Dorsolateral prefrontal cortex (tissue), 122 donors: ENCODE measurements at places on chromosomes 6 and 20.
A peak's percentile ranks its signal among the peaks of the same experiment; 100 is the strongest.

DNA sequence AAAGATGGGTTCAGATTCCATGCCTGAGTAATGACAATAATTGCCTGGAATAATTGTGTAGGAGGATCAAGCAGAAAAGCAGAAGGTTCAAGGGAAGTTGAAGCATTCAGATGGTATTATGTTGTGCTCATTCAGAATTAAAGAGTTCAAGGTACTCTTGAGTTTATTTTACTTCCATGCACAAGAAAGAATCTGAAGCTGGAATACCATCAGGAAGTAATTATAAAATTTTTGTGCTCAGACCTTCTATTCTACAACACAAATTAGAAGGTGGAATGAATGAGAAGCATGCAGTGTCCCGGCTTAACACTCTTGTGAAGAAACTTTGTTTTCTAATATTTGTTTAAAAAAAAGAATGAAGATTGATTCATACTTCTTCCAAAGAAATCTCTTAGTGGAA lies 139.4 kb upstream of the ENPP5 start:
- no peak for DNase-seq

GRCh38 chr6:112920994-112921393 lies 573.9 kb downstream of the RFPL4B start:
- DNase-seq = no peak

DNA sequence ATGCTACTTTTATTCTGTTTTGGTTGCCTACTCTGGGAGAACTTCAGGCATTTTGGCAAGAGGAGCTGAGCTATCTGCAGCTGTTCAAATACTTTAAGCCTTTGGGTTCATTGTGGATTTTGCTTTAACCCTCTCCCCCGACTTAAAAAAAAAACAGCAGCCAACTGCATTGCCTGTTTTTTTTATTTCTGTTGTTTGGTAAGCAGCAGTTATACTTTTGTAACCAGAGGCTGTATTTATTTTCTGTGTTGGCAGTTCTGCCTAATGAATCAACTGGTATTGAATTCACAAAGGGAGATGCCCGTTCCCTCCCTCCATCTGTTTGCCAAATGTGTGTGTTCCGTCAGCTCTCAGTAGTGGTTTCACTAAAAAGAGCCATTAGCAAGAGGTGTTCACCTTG lies 484.0 kb downstream of the UTRN start:
- DNase-seq = no peak

DNA sequence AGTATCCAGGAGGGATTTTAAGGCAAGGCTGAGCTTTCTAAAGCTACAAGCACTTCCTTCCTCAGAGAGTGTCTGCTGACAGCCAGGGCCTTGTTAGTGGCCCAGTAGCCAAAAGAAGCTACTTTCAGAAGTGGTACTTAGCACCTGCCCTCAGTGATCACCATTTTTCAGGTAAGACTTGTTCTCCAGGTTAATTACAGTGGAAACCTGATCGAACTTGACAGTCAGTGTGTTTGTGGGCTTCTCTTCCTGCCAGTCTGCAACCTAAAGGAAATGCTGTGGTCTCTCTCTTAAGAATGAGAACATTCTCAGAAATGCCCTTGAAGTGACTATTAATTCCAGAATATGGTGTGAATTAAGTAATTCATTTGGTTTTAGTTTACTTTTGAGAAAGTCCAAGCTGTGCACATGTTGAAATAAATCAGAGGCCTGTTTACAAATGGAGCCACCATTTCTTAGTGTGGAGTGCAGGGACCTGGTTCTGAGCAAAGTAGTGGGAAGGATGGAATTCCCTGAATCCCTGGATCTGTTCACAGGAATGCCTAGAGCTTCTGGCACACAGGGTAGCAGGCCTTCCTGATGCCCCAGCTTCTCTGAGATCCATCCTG lies 185.3 kb upstream of the AGPAT4 start:
- no peak for DNase-seq

- DNase-seq = no peak
Measured at GRCh38 chr6:88513471-88513870, 347.3 kb upstream of the CNR1 start.

GRCh38 chr20:59055302-59055701 lies 12.7 kb upstream of the PRELID3B start:
- DNase-seq = no peak

GRCh38 chr6:101393251-101393828 lies at the start of gene GRIK2:
TSS of gene GRIK2 (plus strand) at chr6:101393708.
- peak; percentile 83 for DNase-seq

GRCh38 chr6:126153661-126154060 lies 167.3 kb downstream of the TRMT11 start:
- DNase-seq = no peak

- DNase-seq = no peak
Measured at GRCh38 chr20:8352486-8352885, 220.4 kb downstream of the PLCB1 start.

- DNase-seq = no peak
Measured at GRCh38 chr6:41647061-41647511, 8.8 kb downstream of the MDFI start.
